Esophagus mucosa (tissue), 1 donor: ENCODE measurements at places on chromosomes 3 and 15. TPM values are rescaled to one million over a fixed set of nuclear protein-coding genes. Genes with fewer than 3 reads are reported as not detected.

Gene UNC13C
- 0.04 TPM for total RNA-seq

Gene HRG
- 0.12 TPM for total RNA-seq

Gene CTXND1
- 0.04 TPM for total RNA-seq

Gene SH2D7
- not detected for total RNA-seq

Gene DAZL
- not detected for total RNA-seq

Gene MYNN
- 8.8 TPM for total RNA-seq

Gene SCN11A
- total RNA-seq = 0.04 TPM

Gene GP5
- total RNA-seq = 0.08 TPM

Gene MESP1
- total RNA-seq = 0.44 TPM

Gene ROBO1
- 52.4 TPM for total RNA-seq

Gene PLSCR5
- not detected for total RNA-seq

Gene SYNM
- 6.0 TPM for total RNA-seq

- no peak for ATAC-seq
These were observed 270.4 kb downstream of the OCA2 start for GRCh38 chr15:27828746-27829145.

DNA sequence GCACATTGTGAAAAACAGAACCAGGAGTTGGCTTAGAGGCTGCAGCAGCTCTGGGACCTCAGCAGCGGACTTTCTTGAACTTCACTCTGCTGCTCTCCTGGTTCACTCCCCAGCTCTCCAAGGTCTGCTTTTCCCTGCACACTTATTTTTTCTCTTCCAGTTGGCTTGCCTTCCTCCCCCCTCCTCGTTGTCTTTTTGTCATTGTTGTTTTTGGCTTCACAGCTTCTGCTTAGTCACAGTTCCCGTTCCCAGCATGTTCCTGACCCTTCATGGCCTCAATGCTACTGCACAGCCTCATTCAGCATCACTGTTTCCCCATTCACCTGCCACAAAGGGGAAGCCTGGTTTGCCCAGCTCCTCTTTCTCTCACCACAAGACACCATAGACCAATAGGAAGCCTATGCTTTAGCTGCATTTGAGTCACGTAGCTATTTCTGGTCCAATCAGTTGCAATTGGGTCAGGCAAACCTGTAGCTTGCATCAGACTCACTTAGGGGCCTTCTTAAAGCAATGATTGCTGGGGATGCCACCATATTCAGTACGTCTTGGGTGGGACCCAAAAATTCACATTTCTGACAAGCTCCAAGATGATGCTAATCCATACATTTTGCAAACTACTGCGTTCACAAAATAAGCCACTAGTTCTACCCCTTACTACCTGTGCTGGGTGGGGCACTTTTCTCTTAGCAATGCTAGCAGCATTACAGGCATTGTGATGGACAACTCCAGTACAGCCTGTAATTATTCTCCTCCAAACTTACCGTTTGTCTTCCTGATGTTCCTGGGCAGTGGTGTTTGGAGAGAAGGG, 7.8 kb upstream of the SUMF1 start:
- peak; percentile 76 for ATAC-seq

GRCh38 chr3:35789042-35789831, 149.9 kb downstream of the ARPP21 start:
- ATAC-seq = no peak

GRCh38 chr3:66196633-66197032, 24.2 kb upstream of the SLC25A26 start:
- ATAC-seq = no peak

DNA sequence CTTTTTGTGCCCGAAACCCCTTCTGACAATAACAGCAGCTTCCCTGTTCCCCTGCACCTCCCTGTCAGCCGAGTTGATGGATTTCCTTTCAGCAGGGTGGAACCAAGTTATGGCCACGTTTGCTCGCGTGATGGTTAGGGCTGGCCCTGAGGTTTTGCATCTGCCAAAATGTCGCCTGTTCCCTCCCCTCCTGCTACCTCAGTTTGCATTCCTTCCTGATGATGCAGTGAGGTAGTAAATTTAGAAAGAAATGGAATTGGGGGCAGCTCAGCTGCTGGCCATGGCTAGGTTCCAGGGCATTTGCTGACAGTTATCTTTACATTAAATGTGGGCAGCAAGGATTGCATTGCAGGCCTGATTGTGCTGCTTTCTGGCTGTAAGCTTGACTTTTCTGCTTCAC, 13.2 kb downstream of the LIMD1 start:
- no peak for ATAC-seq

GRCh38 chr15:24858737-24859601, 95.8 kb upstream of the SNRPN start:
- no peak for ATAC-seq

GRCh38 chr3:174440253-174440701, 418.9 kb upstream of the NAALADL2 start:
- ATAC-seq = no peak

- ATAC-seq = peak; percentile 86
These were observed 44.8 kb upstream of the HES1 start for GRCh38 chr3:194091141-194091540.

GRCh38 chr3:135097276-135097946, 302.4 kb downstream of the EPHB1 start:
- no peak for ATAC-seq

DNA sequence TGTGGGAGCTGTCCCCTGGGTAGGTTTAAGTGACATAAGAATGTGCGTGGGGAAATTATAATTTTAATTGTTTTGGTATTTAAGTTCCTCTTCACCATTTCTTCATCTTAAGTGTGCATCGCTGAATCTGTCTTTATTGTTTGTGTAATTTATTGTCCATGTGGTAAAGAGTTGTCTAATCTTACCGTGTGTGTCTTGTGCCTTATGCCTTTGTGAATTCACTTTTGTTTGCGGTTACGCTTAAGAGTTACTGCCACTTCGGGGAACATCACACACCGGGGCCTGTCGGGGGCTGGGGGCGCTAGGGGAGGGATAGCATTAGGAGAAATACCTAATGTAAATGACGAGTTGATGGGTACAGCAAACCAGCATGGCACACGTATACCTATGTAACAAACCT, 767 bp downstream of the WDR48 start:
- ATAC-seq = no peak

DNA sequence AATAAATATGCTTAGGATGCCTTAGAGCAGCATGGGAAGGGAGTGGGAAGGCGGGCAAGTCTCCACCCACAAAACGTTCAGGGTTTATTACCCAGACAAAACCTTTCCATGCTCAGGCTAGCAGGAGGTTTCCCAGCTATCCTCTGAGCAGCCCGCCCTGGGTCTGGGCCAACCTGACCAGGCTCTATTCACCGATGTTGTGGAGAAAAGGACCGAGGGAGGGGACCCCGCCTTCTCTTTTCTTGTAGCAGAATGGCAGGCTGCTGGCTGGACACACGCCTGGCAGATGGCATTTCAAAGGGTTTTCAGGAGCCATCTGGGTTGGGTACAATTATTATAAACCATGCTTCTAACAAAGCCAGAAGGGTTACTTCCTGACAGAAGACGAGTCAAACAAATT, 540.9 kb downstream of the MAGI1 start:
- ATAC-seq = no peak

GRCh38 chr15:78810003-78810361, 1.3 kb downstream of the ADAMTS7 start:
- no peak for ATAC-seq

DNA sequence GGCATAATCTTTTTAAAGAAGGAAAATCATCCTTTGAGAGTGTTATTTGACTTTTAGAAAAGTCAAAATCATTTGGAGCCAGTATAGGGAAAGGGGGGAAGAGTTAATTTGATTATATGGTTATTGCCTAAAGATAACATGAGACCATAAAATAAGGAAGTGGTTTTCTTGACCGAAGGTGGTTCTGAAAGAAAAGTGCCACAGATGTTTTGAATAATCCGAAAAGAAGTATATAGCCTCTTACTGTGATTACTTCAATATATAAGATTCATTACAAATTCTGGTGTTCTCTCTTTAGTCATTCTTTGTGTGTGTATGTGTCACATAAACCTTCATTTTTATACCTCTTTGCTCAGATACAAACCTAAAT, 1.1 kb downstream of the DNAJB11 start:
- ATAC-seq = no peak

GRCh38 chr3:151743855-151744254, 10.1 kb downstream of the AADACL2 start:
- no peak for ATAC-seq

DNA sequence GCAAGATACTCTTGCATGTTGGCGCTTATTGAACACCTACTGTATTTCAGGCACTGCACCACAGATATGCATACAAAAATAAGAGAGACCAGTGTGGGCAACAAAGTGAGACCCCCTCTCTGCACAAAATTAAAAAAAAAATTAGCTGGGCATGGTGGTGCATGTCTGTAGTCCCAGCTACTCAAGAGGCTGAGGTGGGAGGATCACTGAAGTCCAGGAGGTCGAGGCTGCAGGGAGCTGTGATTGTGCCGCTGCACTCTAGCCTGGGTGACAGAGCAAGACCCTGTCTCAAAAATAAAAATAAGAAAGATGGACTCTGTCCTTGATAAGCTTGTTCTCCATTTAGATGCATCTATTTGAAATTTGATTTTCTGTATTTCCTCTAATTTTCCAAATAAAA, 20.8 kb downstream of the FEM1B start:
- no peak for ATAC-seq

GRCh38 chr3:151789853-151790463, 24.0 kb upstream of the AADAC start:
- ATAC-seq = no peak

- ATAC-seq = no peak
These were observed 3.5 kb downstream of the EIF4E3 start for GRCh38 chr3:71721651-71722157.

DNA sequence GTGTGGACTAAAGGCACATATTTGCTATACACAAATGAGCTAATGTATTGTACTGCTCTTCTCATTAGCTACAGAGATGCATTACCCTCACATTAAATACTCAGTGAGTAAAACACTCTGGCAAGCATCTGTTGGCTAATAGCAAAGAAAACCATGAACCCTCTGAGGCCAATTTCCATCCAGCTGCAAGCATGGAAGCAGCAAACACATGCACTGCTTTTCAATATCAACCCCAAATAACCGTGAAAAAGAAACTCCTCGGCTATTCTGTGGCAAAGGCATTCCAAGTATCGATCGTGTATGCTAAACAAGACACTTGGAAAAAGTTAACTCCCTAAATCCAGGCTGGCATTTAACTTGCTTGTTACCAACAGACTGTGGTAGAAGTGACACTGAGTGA, 67.0 kb downstream of the PEAK1 start:
- no peak for ATAC-seq

GRCh38 chr3:99760629-99761028, 57.0 kb upstream of the CMSS1 start:
- no peak for ATAC-seq

GRCh38 chr3:174253940-174254339, 605.2 kb upstream of the NAALADL2 start:
- ATAC-seq = no peak

DNA sequence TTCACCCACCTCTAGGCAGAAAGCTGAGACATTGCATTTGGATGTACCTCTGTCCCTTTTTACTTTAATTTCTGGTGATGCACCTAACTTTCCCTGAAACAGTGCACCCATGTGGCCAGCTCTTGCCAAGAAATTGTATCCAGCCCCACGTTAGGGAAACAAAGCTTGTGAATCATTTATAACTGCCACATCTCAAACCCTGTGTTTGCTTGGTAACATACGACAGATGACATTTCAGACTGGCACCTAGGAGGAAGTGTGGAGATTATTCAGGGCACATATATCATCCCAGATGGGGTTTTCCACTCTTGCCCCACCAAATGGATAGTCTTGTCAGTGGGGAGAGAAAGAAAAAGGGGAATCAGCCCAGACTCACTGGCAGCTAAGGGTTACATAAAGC, 2.1 kb downstream of the CYB561D2 start:
- ATAC-seq = no peak

DNA sequence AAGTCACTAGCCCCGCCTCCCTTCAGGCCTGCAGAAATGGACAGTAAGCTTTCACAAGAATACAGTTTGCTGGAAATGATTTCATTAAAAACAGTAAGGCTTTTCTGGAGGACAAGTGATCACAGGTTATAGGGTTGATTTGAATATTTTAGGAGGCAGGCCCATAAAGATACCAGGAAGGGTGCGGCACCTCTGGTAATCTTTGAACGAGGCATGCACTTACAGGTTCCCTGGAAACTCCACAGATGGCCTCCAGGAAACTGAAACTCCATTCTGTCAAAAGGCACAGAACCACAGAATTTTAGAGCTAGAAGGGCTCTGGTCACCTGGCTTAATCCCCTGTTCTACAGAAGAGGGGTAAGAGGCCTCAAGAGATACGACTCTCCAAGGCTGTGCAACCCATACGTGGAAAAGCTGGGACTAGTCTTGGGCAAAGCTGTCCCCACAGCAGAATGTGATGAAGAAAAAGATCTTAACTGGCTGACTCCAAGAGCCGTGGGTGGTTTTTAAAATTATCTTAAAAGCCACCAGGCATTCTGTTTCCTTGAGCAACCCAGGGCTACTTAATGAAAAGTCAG, 1.2 kb downstream of the STARD5 start:
- peak; percentile 59 for ATAC-seq

DNA sequence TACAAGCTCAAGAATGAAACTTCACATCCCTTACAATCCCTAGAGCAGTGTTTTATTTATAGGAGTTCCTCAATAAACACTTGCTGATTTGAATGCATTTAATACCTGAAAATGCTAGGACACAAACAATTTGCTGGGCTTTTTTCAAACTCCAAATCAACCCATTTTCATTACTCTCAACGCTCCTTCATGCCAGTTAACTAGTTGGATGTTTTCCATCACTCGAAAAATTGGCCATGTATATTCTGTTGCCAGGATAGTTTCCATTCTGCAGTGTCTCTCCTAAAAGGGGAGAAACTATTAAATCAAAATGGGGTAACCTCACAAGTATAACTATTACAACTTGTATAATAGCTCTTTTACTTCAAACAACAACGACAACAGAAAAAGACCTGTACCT, 1.2 kb downstream of the GBE1 start:
- no peak for ATAC-seq

DNA sequence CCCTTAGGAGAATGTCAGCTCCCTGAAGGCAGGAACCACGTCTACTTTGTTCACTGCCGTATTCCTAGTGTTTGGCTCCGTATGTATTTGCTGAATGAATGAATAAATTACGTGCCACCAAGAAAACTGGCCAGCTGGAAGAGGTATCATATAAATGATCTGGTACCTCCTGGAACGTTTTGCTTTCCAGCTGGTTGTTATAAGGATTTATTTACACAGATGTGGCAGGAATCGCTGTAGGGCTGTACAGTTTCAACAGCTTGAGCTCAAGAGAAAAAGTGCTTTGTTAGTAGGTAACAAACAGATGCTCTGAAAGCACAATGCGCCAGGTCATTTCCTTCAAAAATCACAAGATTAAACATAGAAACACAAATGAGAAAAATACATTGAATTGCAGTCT, 108.8 kb upstream of the ATP2B2 start:
- no peak for ATAC-seq

- no peak for ATAC-seq
These were observed 29.0 kb downstream of the POMGNT2 start for GRCh38 chr3:43076857-43077256.

GRCh38 chr3:14550181-14550580, 10.0 kb upstream of the GRIP2 start:
- no peak for ATAC-seq

- ATAC-seq = no peak
These were observed 97.8 kb upstream of the AKAP13 start for GRCh38 chr15:85282504-85283115.

GRCh38 chr3:177753451-177754155, 556.3 kb upstream of the TBL1XR1 start:
- no peak for ATAC-seq
